Neuronal stem cell (in vitro differentiated cells): ENCODE measurements at places on chromosomes 1 and 21.

DNA sequence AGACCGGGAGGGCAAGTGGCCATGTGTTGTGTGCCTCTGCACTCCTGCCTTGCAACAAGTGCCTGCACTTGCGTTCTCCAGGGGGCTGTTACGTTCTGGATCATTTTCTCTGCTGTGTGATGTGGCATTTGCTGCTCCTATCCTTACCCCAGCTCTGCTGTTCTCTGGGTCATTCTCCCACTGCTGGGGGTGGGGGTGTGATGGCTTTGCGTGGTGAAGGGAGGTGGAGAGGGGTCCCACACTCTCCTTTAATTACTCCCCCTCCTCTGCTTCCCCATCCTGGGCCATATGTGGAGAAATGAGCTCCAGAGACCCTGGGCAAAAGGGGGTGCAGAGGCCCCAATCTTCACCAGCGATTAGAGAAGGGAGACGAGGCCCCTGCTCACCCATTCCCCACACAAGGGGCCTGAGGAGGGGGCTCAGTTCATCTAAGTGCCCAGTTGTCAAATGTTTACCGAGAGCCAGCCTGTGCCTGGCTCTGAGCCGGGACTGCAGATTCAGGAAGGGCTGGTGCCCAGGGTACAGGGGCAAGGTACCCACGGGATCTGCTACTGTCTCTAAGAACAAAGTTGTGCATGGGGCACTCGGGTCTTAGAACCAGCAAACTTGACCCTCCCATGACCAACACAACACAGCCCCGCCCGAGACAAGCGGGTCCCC lies 355.4 kb downstream of the PTPRU start:
- DNase-seq, result no peak

DNA sequence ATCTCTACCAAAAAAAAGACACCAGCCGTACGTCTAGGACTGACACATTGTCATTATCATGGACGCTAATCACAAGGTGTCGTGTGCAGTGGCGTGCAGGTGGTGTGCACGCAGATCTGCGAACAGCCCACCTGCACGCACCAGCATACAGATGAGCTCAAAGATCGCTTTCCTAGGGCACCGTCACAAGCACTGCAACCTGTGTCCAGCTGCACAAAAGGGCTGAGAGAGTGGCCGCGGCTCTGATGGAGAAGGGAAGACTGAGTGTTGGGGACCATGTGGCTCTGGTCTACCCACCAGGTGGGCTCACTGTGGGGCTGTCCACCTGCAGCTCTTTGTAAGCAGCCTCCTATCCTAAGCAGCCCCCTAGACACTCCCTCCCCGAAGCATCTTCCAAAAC lies 50.9 kb downstream of the S100B start:
- DNase-seq, result no peak

- DNase-seq, result no peak
Observed at GRCh38 chr1:48047116-48047515, 49.9 kb upstream of the TRABD2B start.

- DNase-seq, result no peak
Observed at GRCh38 chr1:109644670-109645069, 11.2 kb upstream of the GSTM4 start.

DNA sequence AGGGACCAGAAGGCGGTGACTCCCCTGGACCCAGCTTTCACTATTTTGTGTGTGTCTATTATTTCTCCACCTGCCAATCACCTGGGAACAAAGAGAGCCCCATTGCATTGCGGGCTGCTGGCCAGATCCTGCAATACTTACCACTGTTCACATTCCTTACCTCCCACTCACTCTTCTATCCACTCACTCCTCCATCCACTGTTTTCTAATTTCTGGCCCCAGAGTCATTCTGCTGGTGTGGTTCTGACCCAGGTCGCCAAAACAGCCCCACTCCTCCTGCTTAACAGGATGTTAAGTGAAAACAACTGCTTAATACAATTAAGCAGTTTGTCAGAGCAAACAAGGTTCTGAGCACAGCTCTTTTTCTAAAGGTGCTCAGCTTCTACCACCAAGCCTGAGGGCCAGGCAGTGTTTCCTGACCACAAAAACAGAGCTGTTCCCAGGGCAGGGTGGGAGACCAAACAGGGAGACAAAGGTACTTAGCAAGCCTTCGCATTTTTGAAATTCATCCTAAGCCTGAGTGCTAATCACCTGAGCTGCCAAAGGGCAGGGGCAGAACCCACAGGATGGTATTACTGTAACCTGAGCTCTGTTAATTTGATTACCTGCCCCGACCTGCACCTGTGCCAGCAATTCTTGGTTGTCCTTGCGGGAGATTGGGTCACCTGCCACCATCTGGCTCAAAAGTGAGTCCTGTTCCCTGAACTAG lies 38.5 kb upstream of the EFCAB14 start:
- DNase-seq, result no peak

- no peak for DNase-seq
Observed at GRCh38 chr1:155079210-155079486, 511 bp downstream of the EFNA3 start.

- DNase-seq, result no peak
Observed at GRCh38 chr1:64733581-64734286, 11.1 kb upstream of the RAVER2 start.

DNA sequence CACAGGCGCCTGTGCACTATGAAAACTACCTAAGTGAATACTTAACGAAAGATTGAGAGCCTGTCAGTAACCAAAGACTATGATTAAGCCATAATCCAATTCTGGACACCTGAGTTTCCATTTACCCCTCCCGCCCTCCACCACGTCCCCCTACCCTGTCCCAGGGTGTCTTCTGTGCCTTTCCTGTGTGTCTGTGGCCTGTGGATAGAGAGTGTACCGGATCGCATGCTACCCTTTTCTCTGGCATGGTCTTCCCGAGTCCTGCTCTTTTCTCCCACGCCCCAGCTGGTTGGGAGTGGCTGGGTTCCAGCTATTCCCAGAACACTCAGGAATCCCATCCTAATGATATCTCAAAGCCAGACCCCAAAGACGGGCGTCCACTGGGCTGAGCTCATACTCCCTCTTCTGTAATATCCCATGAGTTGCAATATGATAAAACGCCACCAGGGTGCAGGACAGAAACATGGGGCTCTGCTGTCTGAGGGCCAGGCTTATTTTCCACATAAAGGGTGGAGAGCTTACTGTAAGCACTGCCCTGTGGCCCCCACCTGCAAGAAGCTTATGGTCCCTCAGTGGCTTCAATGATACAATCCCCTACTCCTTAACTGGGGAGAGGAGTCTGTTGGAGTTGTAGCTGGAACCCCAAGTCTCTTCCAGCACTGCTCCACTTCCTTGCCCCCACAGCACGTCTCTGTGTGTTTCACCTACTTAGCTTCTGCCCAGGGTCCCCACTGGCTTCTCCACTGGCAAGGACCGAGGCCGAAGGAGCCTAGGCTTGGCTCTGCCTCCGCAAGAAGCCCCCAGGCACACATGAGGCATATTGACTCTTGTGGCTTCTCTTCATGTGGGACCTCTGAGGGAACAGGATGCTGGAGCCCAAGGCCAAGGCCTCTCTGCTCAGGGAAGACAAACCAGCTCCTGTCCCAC lies 17.6 kb upstream of the ALX3 start:
- DNase-seq, result no peak

DNA sequence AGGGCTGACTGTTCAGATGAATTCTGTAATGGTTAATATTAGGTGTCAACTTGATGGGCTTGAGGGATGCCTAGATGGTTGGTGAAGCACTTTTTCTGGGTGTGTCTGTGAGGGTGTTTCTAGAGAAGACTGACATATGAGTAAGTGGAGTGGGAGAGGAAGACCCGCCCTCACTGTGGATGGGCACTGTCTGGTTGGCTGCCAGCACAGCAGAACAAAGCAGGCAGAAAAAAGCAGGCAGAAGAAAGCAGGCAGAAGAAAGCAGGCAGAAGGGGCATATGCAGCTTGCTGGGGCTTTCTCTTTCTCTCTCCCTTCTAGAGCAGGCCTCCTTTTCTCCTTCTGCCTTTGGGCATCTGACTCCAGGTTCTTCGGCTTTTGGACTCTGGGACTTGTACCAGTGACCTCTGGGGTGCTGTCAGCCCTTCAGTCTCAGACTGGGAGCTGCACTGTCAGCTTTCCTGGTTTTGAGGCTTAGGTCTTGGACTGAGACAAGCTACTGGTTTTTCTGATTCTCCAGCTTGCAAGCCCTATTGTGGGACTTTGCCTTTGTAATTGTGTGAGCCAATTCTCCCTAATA lies 42.9 kb upstream of the CD2 start:
- DNase-seq, result no peak

- no peak for DNase-seq
Observed at GRCh38 chr1:48470950-48471690, 884 bp downstream of the SPATA6 start.

- no peak for DNase-seq
Observed at GRCh38 chr1:67723620-67724019, 38.6 kb downstream of the GADD45A start.

- no peak for DNase-seq
Observed at GRCh38 chr1:82446236-82446635, 645.5 kb downstream of the ADGRL2 start.

- no peak for DNase-seq
Observed at GRCh38 chr1:33436557-33437285, 5.8 kb upstream of the PHC2 start.

DNA sequence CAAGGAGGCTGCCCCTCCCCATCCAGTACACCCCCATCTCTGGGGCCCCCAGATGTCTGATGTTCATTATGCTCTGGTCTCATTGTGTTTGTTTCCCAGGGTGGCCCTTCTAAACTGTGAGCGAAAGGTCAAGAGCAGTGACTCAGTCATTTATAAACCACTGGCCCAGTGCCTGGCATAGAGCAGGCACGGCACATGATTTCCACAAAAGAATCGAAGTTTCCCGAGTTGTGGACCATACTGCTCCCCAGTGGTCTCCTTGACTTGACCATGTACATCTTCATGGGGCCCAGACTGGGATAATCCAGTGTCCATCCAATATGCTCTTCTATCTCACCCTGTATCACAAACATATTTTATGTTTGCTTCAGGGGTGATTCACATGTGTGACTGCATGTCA lies 153.3 kb downstream of the NR5A2 start:
- no peak for DNase-seq

- no peak for DNase-seq
Observed at GRCh38 chr1:7893529-7894180, 40.8 kb upstream of the UTS2 start.
